ENCODE measurements at places on chromosomes 7 and 10.

GRCh38 chr7:35370687-35371086 is 116.8 kb upstream of the TBX20 start:
- no peak for DNase-seq

- DNase-seq, result no peak
Measured at GRCh38 chr7:117572856-117573620, 93.2 kb downstream of the CFTR start.

GRCh38 chr10:84118395-84119006 is 20.8 kb upstream of the GHITM start:
- no peak for DNase-seq

GRCh38 chr10:73262105-73262730 is 9.8 kb upstream of the MRPS16 start:
- no peak for DNase-seq

GRCh38 chr7:4775848-4776623 is 613 bp downstream of the AP5Z1 start:
- DNase-seq, result peak; percentile 36

GRCh38 chr10:12214093-12214492 is 18.1 kb downstream of the CDC123 start:
- DNase-seq, result no peak

DNA sequence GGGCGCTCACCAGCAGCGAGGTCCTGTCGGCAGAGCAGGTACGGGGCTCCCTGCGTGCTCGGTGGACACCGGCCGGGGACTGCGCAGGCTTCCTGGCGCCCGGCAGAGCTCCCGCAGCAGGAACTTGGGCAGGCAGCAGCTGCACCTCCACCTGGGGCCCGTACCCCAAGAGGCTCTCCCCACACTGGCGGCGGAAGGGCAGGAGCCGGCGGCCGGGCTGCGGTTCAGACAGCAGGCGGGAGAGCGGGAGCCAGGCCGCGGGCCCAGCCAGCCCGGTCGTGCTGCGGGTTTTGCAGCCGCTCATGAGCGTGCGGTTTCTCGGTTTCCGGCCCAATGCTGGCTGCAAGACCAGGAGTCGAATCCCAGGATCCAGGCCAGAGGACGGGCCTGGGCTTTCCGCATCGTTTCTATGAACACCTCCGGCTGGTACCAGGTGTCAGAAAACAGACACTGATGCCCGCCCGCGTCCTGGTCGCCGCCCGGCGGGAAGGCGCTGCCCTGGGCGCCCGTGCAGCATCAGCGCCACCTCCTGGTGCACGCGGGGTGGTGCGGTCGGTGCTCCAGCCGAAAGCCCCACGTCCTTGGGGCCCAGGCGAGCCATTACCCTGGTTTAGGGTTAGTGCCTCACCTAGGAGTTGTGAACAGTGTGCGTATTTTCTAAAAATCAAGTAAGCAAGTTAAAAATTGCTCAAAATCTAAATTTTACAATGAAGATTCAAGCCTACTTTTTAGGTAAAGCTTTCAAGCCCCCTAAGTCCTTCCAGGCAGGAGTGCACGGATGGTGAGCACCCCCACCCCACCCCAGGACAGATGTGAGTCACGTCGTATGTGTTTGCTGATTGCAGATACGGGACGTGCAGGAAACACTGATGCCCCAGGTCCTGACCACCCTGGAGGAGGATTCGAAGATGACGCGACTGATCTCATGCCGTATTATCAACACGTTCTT is 47.4 kb upstream of the PRKAR1B start:
- peak; percentile 8 for DNase-seq

- DNase-seq, result no peak
Measured at GRCh38 chr7:107931740-107932515, 40.9 kb downstream of the DLD start.

GRCh38 chr7:29723599-29723998 is 82.7 kb upstream of the WIPF3 start:
- no peak for DNase-seq

GRCh38 chr7:42236266-42236975 is 588 bp downstream of the GLI3 start:
- no peak for DNase-seq

GRCh38 chr7:49714182-49714581 is 59.3 kb upstream of the VWC2 start:
- DNase-seq, result no peak

DNA sequence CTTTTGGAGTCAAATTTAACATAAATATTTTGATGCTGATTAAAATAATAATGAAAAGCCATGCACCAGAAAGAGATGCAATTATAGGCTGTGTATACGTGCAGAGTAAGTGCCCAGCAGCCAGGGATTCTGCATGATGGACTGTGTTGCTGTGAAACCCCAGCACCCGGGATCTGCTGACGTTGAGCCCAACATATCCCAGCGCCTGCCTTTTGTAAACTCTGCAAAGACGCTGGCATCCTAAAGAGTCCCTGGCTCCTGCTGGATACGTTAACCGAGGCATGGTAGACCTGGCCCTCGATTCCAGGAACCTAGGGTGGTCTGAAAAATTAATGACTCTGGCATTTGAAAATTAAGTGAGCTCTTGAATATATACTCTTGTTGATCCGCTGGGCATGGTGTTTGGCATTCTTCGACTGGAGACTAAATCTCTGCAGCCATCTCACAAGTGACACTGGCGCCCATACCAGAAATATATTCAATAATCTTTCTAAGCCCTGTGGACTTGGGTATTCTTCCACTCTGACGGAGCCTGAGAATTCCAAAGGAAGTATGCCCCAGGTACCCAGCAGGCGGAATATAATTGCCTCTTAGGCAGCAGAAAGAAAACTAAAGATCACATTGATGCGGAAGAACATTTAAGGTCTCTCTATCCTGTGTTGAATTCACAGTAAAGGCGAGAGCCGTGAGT is 191.2 kb upstream of the SH2B2 start:
- no peak for DNase-seq

- no peak for DNase-seq
Measured at GRCh38 chr10:128940081-128940480, 527.0 kb upstream of the MGMT start.

- peak; percentile 5 for DNase-seq
Measured at GRCh38 chr7:65840446-65840845, 32.4 kb upstream of the VKORC1L1 start.

DNA sequence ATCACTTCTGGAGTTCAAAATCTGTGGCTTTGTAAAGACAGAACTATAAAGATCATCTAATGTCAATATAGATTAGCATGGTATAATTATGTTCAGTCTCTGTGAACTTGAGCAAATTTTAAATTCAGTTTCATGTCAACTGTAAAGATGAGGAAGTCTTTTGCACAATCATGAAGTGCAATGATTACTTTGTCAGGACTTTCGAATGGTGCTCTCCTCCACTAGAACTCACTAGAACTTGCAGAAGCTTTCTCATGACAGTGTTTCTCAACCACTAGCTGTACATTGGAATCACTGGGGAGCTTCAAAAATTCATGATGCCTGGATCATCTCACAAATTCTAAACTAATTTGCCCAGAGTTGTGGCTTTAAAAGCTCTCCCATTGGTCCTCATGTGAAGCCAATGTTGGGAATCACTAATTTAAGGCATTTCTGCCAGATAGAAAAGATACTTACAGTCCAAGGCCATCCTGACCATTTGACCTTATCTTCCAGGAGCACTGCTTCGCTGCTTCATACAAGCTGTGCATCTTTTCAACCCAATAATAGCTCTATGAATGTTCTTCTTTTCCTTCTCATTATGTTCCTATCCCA is 12.9 kb downstream of the OR2AE1 start:
- no peak for DNase-seq

GRCh38 chr7:158672975-158673374 is 31.6 kb downstream of the NCAPG2 start:
- DNase-seq, result no peak

- DNase-seq, result no peak
Measured at GRCh38 chr10:79375321-79376077, 28.2 kb downstream of the PPIF start.

DNA sequence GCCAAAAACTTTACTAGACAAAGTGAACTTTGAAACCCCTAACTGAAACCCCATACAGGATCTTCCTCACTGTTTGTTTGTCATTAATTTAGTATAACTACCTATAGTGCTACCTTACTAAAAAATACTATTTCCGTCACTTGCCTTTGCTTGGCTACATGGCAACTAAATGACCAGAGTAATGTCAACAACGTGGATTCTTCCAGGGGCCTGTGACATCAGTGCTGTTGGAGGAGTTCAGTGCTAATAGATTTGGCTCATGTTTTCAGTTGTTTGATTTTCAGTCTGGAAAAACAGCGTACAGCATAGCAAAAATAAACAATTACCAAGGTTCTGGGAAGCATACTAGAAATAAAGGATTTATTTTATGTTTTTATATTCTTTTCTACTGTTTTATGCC is 3.0 kb upstream of the ASB15 start:
- DNase-seq, result no peak

DNA sequence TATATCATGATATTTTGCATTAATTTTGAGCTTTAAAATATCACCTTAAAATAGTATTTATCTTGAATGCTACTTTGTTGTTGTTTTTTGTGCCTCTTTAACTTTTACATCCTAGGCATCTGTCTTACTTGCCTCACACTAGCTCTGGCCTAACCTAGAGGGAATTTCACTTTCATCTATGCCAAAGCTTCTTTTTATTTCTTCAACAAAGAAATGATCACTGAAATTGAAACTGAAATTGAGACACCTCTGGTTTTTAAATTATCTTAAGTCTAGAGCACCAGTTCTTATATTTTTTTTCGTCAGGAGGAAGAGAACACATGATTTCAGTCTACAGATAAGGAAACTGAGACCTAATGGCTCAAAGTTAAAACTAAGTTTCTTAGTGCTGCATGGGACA is 3.5 kb upstream of the SCIN start:
- DNase-seq, result no peak

DNA sequence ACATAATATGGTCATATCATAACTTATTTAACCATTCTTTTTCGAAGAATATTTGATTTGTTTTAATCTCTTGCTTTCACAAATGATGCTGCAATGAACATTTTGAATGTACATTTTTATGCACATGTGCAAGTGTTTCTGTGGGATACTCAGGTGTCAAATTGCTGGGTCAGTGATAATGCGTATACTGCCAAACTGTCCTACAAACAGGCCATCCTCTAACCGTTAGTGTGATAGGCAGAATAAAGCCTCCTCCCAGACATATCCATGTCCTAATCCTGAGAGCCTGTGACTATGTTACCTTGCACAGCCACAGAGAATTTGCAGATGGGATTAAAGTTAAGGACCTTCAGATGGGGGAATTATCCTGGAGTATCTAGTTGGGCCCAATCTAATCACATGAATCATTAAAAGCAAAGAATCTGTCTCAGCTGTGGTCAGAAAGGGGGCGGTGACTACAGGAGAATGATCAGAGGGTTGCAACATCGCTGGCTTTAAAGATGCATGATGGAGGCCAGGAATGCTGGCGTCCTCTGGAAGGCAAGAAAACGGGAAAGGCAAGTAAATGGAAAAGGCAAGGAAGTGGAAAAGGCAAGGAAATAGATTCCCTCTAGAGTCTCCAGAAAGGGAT is 46.7 kb downstream of the FZD1 start:
- no peak for DNase-seq

DNA sequence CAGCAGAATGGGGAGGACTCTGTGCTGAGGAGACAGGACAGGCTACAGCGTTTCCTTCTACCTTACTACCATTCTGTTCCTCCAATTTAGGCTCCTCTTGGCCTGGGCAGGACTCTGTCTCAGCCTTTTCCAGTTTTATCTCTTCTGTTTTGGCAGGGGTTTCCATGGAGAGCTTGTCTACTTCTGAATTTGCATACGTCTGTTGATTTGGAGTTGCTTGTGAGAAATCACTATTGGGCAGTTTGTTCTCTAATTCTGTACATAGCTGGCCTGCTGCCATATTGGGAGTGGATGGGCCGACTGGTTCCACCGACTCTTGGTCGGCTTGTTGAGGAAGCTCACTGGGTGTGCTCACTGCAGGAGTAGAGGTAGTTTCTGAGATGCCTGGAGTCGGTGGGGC is 136.8 kb downstream of the GALNT11 start:
- no peak for DNase-seq

DNA sequence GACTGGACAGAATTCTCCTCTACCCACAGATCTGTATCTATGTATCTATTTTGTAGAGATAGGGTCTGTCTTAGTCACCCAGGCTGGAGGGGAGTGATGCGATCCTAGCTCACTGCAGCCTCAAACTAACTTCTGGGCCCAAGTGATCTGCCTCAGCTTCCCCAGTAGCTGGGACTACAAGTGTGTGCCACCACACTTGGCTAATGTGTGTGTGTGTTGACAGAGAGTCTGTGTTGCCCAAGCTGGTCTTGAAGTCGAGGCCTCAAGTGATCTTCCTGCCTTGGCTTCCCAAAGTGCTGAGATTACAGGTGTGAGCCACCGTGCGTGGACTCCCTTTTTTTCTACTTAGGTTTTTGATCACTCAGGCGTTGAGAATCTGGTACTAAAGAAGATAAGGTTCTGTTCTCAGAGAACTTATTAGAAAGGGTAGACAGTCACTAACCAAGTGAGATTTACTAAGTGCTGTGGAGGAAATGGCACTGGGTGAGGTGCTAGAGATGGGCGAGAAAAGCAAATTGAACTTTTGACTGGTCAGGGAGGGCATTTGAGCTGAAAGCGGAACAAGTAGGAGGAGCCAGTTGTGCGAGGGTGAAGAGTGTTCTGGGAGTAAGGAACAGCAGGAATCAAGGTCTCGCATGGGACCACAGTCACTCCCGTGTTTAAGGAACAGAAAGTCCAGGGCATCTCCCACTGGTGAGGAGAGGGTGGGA is 18.0 kb downstream of the NDUFB2 start:
- no peak for DNase-seq

GRCh38 chr10:15658069-15658702 is 61.5 kb downstream of the ITGA8 start:
- DNase-seq, result no peak

- DNase-seq, result no peak
Measured at GRCh38 chr7:98348726-98349474, 52.0 kb downstream of the BAIAP2L1 start.

DNA sequence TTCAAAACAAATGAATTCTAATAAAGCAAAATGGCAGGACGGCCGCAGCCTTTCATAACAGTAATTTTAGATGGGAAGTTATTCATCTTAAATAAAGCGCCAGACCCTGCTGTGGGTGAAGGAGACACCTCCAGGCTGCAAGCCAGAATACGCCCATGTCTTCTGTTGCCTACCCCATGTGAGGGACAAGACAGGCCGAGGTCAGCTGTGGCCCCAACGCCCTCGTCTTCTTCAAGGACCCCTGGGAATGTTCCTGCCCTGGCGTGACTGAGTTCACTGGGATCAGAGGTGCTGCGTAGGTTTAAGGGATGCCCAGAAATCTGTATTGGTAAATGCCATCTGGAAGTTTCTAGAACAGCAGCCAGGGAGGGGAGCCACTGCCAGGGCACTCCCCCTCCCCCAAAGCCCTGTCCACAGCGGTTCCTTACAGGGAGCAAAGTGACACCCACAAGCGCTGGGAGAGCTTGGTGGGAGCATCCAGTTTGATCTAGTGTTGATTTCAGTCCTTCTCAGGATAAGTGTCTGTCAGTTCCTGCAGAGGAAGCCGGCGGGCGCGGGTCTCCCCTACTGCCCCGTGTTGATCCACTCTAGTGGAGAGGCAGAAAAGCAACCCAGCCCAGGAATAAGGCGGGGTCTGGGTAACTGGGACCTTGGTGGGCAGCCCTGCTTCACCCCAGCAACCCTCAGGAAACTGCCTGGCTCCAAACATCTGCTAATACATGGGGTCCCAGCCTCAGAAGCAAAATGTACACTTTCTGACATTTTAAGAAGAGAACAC is 20.6 kb downstream of the PAPOLB start:
- DNase-seq, result no peak

- no peak for DNase-seq
Measured at GRCh38 chr7:1238450-1238882, 5.8 kb downstream of the UNCX start.

GRCh38 chr7:134948736-134949135 is 37.6 kb upstream of the AGBL3 start:
- DNase-seq, result no peak

GRCh38 chr10:34337917-34338316 is 477.2 kb downstream of the PARD3 start:
- DNase-seq, result no peak
